ENCODE measurements at places on chromosomes 13 and 19.

GRCh38 chr19:46413262-46414031 lies at the start of gene CCDC8:
TSS of gene CCDC8 (minus strand) at chr19:46413564. CDS start at chr19:46412810, 754 bp downstream.
- no peak for DNase-seq

- DNase-seq: no peak
These were observed 492.6 kb downstream of the COG6 start for GRCh38 chr13:40148101-40148500.

DNA sequence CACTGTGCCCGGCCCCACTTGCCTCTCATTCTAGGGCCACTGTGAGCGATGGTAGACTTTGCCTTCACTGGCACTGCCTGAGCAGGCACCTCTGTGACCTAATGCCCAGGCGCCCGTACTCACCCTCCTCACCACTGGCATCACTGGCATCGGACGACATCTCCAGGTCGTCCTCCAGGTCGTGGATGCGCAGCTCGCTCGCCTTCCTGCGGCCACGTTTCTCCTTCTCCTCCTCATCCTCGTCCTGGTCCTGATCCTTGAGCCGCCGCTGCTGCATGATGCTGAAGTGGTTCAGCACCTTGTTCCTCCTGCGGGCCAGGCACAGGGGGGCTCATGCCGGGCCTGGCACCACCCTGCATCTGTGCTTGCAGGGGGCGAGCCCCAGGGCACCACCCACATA lies 7.5 kb upstream of the PSPN start:
- no peak for DNase-seq

- DNase-seq: peak; percentile 21
These were observed 3.7 kb upstream of the CLPTM1 start for GRCh38 chr19:44951179-44952159.

GRCh38 chr13:37446503-37446902 lies 152.1 kb downstream of the POSTN start:
- DNase-seq: no peak

GRCh38 chr13:44296856-44297255 lies 76.8 kb upstream of the SERP2 start:
- DNase-seq: no peak

DNA sequence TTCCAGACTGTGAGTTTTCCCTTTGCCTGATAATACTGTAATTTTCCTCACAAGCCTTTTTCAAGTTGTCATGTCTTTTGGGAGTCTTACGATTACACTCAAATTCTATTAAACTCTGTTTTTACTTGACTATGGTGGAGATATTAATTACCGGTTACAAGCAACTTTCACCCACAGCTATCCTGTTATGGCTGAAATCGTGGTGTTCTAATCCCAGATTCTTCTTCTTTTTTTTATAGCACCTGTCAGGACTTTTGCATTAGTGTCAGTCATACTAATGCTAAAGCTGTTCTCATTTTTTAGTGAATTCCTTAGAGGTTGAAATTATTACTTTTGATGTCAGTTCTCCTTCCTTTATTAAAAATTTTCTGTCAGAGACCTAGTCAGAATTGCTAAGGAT lies 187.8 kb upstream of the CSNK1A1L start:
- DNase-seq: no peak

- no peak for DNase-seq
These were observed 41.0 kb downstream of the RASL11A start for GRCh38 chr13:27311518-27312210.

DNA sequence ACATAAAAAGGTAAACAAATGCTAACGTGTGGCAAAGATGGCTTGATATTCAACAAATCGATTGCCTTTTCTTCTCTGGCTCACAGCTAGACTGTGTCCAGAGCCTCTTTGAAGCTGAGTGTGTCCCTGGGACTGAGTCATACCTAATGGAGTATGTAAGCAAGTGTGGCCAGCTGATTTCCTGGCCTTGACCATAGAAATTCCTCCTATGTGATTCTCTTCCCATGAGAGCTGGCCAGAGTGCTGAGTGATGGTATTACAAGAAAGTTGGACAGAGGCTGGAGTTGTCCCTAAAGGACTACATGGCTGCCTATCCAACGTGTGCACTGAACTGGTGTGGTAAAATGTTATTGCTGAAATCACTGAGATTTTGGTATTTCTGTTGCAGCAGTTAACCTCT lies 320.1 kb upstream of the SLC10A2 start:
- no peak for DNase-seq

DNA sequence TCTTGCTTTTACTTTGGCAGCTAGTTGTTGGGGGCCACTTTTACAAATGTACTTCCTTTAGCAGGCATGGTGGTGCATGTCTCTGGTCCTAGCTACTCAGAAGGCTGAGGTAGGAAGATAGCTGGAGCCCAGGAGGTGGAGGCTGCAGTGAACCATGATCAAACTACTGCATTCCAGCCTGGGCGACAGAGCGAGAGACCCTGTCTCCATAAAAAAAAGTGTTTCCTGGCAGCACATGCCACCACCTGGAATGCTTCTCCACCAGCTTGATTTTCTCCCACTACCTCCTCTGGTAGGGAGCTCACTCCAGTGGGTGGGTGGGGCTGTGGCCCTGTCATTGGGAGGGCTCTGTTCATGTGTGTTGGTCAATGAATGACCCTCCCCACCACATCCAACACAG lies 12.5 kb downstream of the FZR1 start:
- no peak for DNase-seq

- DNase-seq: no peak
These were observed 2.2 kb downstream of the ABCA7 start for GRCh38 chr19:1041835-1042685.

DNA sequence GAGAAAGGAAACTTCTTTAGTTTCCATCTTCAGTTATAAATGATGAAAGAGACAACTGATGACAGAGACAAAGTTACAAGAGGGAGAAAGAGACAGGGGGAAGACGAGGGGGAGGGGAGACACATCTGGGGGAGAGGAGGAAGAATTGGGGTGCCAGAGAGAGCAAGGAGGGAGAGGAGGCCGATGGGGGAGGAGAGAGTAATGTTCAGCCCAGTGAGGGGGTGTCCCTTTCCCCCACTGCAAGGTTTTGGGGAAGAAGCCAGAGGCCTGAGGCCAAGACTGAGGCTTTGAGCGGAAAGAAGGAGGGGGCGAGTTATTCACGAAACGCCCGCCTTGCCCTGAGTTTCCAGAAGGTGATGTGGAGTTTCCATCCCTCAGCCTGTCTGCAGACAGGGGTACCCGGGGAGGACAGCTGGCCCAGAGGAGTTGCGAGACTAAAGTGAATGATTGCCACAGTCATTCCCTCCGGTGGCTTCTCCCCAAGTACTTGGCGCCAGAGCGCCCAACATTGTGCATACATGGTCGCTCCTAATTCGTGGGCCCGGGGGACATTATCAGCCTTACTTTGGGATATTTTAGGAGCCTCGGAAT lies 558 bp upstream of the PPAN start:
- peak; percentile 59 for DNase-seq

DNA sequence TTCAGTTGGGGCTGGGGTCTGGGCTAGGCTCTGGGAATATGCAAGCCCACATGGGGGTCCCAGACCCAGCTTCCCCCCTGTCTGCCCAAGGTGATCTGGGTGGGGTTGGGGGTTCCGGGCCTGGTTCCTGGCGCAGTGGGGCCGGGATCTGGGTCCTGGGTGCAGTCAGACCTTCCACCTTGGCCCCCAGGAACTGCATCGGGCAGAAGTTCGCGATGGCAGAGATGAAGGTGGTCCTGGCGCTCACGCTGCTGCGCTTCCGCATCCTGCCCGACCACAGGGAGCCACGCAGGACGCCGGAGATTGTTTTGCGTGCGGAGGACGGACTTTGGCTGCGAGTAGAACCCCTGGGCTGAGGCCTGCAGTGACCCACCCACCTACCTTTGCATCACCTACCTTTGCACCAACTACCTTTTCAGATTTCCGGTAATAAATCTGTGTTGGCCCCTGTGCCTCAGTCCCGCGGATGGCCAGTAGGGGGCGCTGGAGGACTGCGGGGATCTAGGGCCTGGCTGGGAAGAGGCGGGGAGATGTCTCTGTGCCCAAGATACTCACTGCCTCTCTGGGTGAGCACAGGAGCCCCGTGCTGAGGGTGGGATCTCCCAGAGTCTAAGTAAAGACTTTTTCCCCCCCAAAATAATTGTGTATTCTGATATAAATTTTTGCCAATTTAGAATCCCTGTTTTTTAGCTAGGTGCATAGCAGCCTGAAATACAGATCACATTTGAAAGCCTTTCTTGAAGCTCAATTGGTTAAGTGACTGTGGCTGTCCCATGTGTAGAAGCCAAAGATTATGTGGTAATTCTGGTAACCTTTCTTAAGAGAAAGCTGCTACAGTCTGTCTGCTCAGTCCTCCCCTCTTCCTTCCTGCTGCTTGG lies 11.5 kb upstream of the CYP4F3 start:
- DNase-seq: peak; percentile 65

GRCh38 chr13:43030548-43030947 lies 7.2 kb downstream of the DNAJC15 start:
- DNase-seq: no peak

DNA sequence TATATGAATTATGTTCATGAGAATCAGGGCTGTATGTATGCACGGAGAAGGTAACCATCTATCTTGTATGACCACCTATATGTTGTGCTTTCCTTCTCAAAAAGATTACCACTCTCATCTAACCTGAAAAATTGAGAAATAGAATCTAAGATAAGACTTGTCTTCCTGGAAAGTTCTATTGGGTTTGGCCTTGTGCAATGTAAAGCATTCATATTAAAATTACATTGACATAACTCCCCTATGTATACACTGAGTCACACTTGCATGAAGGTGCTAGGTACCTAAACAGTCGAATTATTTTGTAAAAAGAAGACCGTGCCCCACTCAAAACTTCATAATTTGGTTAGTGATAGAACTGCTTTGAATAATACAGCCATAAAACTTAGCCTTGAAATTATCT lies 54.5 kb upstream of the RFXAP start:
- DNase-seq: no peak

DNA sequence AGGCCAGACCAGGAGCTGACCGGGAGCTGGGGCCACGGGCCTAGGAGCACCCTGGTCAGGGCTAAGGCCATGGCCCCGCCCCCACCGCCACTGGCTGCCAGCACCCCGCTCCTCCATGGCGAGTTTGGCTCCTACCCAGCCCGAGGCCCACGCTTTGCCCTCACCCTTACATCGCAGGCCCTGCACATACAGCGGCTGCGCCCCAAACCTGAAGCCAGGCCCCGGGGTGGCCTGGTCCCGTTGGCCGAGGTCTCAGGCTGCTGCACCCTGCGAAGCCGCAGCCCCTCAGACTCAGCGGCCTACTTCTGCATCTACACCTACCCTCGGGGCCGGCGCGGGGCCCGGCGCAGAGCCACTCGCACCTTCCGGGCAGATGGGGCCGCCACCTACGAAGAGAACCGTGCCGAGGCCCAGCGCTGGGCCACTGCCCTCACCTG lies 6.6 kb downstream of the SPHK2 start:
- no peak for DNase-seq

- DNase-seq: peak; percentile 20
These were observed at the start of gene TMEM221 for GRCh38 chr19:17448131-17448967. TSS of gene TMEM221 (minus strand) at chr19:17448668. CDS start at chr19:17448462, 206 bp downstream.

DNA sequence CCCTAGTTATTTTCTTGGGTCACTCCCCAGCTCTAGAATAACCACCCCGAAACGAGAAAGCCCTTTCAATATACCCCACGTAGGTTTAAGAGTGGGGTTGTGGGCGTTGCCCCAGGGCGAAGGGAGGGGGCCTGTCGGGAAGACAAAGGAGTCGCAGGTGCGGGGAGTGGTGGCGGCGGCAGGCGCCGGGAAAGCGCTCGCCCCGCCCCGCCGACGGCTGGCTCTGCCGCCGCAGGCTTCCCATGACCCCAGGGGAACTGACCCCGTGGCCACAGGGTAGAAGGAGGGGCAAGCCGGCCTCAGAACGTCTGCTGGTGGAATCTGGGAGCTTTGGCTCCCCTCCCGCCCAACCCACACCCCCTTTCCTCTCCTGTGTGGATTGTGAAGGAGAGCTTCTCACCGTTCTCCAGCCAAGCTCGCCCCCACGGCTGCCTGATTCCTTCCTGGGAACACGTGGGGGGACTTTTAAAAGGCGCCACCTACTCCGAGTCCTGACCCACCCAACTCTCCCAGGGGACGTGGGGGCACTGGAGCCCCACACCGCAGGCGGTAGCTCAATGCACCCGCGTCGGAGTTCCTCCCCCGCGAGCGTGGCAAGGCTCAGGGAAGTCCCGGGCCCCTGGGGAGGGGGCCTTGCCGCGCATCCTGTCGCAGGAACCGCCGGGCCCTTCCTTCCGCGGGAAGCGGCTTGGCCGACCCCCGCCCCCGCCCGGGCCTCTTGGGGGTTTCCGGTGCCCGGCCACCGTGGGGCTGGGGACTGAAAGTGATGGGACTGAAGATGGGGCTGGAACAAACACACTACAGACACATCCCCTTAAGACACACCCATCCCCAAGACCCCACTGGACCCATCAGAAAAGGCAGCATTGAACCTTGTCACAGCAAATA lies 5.5 kb downstream of the IER2 start:
- peak; percentile 22 for DNase-seq

GRCh38 chr13:31957772-31958171 lies 73.8 kb upstream of the FRY start:
- no peak for DNase-seq

GRCh38 chr13:40103864-40104263 lies 448.4 kb downstream of the COG6 start:
- DNase-seq: no peak

DNA sequence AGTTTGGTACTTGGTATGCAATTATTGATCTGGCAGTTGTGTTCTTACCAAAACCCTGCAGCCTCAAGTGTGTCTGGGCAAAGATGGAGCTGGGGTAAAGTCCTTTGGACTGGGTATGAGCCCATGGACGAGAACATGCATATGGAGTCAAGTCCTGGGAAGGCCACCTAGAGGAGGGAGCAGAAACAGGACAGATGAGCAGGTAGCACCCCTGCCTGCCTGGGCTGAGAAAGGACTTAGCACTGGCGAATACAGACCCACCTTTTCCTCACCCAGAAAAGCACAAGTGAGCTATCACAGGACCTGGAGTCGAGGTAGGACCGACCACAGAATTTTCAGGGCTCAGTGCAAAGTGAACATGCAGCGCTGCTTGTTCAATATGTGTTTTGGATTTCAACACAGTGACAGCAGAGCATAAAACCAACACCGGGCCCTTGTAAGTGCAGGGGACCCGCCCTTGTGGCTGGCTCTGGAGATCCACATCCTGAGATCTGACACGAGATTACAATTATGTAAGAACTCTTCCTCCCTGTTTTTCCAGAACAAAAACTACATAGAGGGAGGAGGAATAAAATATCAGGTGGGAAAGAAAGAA lies 25.9 kb downstream of the IGFL2 start:
- DNase-seq: no peak

GRCh38 chr19:17243830-17244617 lies 1.7 kb downstream of the NR2F6 start:
- no peak for DNase-seq

GRCh38 chr19:2608602-2608922 lies 93.9 kb downstream of the GNG7 start:
- no peak for DNase-seq

GRCh38 chr19:30237140-30237539 lies 135.0 kb upstream of the ZNF536 start:
- no peak for DNase-seq

Data from stimulated activated CD8-positive, alpha-beta memory T cell treated with anti-CD3 and anti-CD28 coated beads, Interleukin-4, amount 100 ng/mL, for 4 hours (primary cell).